ENCODE measurements at places on chromosomes 2 and 18.

- no peak overlapping the region for H3K27ac ChIP-seq
- no peak overlapping the region for H3K4me3 ChIP-seq
- H3K4me1 ChIP-seq, result no peaks in the 10 kb centered on the region
- H3K36me3 ChIP-seq, result peaks cover 21% of the 10 kb centered on the region
Observed at GRCh38 chr2:232543491-232543890, 4.0 kb downstream of the CHRNG start.

DNA sequence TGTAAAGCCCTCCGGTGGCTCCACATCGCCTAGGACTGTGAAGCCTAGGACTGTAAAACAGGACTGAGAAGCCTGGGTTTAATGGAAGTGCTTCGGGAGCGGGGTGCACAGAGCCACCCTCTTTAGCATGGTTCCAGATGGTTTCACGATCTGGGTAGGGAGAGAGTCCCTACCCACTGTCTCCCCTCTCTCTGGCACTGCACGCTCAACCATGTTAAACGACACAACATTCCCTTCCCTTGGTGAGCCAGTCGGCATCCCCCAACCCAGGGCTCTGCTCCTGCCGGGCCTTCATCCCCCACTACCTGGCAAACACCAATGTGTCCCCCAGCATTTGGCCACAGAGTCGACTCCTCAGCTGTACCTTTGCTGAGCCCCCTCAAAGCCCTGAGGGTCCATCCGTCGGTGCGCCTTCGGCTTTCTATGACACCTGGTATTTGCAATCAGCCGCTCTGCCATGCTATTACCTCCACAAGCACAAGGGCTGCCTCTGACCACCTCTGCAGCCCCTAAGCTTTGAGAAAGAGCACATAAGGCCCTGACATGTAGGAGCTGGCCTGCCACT, 1.1 kb downstream of the COPS9 start:
- peaks cover 39% of the 10 kb centered on the region for H3K36me3 ChIP-seq
- no peak overlapping the region for H3K27ac ChIP-seq
- no peaks in the 10 kb centered on the region for H3K4me1 ChIP-seq
- no peaks in the 10 kb centered on the region for H3K27me3 ChIP-seq

DNA sequence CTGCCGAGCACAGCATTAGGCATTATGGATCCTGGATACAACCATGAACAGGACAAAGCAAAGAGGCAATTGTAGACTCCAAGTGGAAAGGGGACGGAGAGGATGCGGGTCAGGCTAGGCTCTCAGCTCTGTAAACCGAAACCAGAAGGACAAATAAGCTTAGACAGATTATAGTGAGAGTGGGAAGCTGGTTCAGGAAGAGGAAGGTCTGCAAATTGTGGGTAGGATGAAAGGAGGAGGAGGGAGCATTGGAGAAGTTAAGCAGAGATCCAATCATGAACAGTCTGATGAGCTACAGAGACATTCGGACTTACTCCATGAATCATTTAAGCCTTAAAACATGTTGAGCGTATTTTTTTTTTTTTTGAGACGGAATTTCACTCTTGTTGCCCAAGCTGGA, 3.0 kb downstream of the MSH6 start:
- no peaks in the 10 kb centered on the region for H3K4me1 ChIP-seq
- no peak overlapping the region for H3K27ac ChIP-seq
- H3K27me3 ChIP-seq, result no peaks in the 10 kb centered on the region
- peak overlapping the region; percentile 92 for H3K4me3 ChIP-seq
- peaks cover 27% of the 10 kb centered on the region for H3K36me3 ChIP-seq

DNA sequence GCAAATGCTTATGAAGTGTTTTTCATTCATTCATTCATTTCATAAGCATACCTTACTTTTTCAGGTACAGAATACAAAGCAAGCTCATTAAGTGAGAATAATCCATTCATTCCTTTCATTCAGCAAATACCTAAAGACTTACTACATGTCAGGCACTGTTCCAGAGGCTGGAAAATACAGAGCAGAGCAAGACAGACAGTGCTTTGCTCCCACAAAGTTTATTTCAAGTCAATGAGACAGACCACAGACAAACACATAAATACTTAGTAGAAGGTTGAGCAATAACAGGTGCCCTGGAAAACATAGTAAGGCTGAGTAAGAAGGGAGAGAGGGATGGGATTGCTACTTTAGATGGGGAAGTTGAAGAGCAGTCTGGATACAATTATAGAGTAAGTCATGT, 309.8 kb downstream of the C1D start:
- no peaks in the 10 kb centered on the region for H3K4me1 ChIP-seq
- no peak overlapping the region for H3K27ac ChIP-seq
- no peak for DNase-seq

- H3K4me1 ChIP-seq, result no peaks in the 10 kb centered on the region
- DNase-seq, result no peak
- peaks cover 11% of the 10 kb centered on the region for H3K36me3 ChIP-seq
- no peak overlapping the region for H3K27ac ChIP-seq
- no peaks in the 10 kb centered on the region for H3K27me3 ChIP-seq
- no peak overlapping the region for H3K4me3 ChIP-seq
Observed at GRCh38 chr2:13654416-13654815, 937.7 kb downstream of the TRIB2 start.

DNA sequence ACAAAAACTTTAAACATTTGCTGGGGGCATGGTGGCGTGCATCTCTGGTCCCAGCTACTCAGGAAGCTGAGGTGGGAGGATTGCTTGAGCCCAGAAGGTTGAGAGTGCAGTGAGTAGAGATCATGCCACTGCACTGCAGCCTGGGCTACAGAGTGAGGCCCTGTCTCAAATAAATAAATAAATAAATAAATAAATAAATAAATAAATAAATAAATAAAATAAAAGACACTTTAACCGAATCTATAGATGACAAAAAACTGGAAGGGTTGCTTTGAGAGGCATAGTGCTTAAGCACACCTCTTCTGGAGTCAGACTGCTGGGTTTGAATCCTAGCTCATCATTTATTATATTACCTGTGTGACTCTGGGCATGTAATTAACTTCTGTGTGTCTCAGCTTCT, 21.2 kb upstream of the CHN1 start:
- H3K27ac ChIP-seq, result no peak overlapping the region
- no peak overlapping the region for H3K4me3 ChIP-seq
- H3K4me1 ChIP-seq, result no peaks in the 10 kb centered on the region
- H3K27me3 ChIP-seq, result no peaks in the 10 kb centered on the region
- DNase-seq, result no peak
- no peaks in the 10 kb centered on the region for H3K36me3 ChIP-seq

- peaks cover 9% of the 10 kb centered on the region for H3K36me3 ChIP-seq
- H3K4me1 ChIP-seq, result no peaks in the 10 kb centered on the region
- H3K4me3 ChIP-seq, result no peak overlapping the region
- no peaks in the 10 kb centered on the region for H3K27me3 ChIP-seq
- H3K27ac ChIP-seq, result no peak overlapping the region
- DNase-seq, result peak; percentile 61
Observed at GRCh38 chr2:219461047-219461514, 26.4 kb downstream of the SPEG start.

- no peaks in the 10 kb centered on the region for H3K27me3 ChIP-seq
- no peak overlapping the region for H3K4me3 ChIP-seq
- H3K36me3 ChIP-seq, result no peaks in the 10 kb centered on the region
- H3K27ac ChIP-seq, result no peak overlapping the region
- no peak for DNase-seq
- H3K4me1 ChIP-seq, result peaks cover 6% of the 10 kb centered on the region
Observed at GRCh38 chr18:76421685-76422078, 73.4 kb downstream of the ZNF516 start.

- H3K27ac ChIP-seq, result no peak overlapping the region
- H3K27me3 ChIP-seq, result no peaks in the 10 kb centered on the region
- DNase-seq, result no peak
- H3K4me1 ChIP-seq, result no peaks in the 10 kb centered on the region
Observed at GRCh38 chr2:69083235-69083748, 70.3 kb downstream of the ANTXR1 start.

GRCh38 chr2:70083344-70084156, 3.7 kb upstream of the PCBP1 start:
- no peak for DNase-seq
- no peak overlapping the region for H3K4me3 ChIP-seq
- H3K36me3 ChIP-seq, result peaks cover 61% of the 10 kb centered on the region
- peaks cover 3% of the 10 kb centered on the region for H3K4me1 ChIP-seq

DNA sequence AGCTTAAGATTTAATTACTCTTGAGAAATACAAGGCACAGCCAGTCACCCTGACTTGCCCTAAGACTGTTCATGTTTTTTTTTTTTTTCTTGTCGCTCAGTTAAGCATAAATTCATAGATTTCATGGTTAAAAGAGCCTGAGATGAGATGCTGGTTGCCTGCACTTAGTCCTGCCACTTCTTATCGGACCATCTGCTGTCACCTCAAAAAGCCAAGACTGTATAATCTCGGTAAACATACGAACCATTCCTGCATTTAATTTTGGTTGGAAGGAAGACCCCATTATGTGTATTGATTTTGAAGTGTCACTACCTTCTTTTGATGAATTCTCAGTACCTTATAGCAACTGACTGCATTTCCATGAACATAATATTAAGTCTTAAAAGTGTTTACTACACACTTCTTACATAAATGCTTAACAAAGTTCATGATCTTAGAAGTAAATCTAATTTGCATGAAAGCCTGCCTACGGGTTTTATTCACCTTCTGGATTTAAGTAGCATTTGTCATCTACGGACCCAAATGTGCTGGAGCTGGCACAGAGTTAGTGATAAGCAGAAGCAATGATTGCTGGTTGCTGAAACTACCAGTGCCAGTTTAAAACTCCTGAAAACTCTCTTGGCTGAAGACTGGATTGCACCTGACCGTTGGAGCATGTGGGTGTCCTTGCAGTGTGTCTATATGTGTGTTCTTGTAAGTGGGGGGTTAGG, 843.4 kb downstream of the TMEM182 start:
- peaks cover 7% of the 10 kb centered on the region for H3K36me3 ChIP-seq
- H3K27ac ChIP-seq, result no peak overlapping the region
- DNase-seq, result no peak
- no peaks in the 10 kb centered on the region for H3K4me1 ChIP-seq

DNA sequence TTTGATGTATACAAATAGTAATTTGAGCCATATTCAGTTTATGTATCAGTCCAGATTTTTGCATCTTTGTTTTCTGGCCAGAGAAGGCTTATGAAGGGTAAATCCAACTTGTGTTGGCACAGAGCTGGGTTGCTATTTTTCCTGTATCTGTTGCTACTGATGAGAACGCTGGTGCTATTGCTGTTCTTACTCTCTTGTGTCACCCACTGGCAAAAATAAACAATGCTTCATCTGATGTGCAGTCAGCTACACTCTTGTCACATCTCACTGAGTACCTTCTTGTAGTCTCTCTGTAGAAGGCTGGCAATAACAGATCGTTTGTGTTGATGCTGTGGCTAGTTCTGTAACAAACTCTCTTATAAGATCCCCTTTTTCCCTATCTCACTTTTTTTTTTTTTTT, 323.4 kb downstream of the CDH19 start:
- H3K4me1 ChIP-seq, result no peaks in the 10 kb centered on the region
- no peaks in the 10 kb centered on the region for H3K27me3 ChIP-seq
- H3K36me3 ChIP-seq, result peaks cover 13% of the 10 kb centered on the region
- no peak overlapping the region for H3K27ac ChIP-seq
- H3K4me3 ChIP-seq, result no peak overlapping the region

DNA sequence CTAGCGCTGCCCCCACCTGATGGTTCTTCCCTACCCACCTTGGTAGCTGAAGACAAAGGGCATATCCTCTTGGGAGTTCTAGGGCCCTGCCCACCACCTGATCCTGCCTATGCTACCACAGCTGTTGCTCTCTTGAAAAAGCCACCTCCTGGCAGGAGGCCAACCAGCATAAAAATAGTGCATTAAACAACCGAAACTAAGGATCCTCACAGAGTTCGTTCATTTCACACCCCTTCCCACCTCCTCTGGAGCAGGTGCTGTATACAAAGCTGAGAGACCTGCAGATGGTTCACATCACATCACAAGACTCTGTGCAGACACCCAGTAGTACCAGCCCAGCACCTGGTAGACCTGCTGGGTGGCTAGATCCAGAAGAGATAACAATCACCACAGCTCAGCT, 1348.0 kb upstream of the TMEFF2 start:
- DNase-seq, result no peak
- peaks cover 23% of the 10 kb centered on the region for H3K36me3 ChIP-seq
- no peak overlapping the region for H3K27ac ChIP-seq
- no peaks in the 10 kb centered on the region for H3K4me1 ChIP-seq

- no peak for DNase-seq
- no peak overlapping the region for H3K27ac ChIP-seq
- no peak overlapping the region for H3K4me3 ChIP-seq
- no peaks in the 10 kb centered on the region for H3K36me3 ChIP-seq
- no peaks in the 10 kb centered on the region for H3K4me1 ChIP-seq
Observed at GRCh38 chr2:206220997-206221396, 53.5 kb upstream of the ZDBF2 start.

DNA sequence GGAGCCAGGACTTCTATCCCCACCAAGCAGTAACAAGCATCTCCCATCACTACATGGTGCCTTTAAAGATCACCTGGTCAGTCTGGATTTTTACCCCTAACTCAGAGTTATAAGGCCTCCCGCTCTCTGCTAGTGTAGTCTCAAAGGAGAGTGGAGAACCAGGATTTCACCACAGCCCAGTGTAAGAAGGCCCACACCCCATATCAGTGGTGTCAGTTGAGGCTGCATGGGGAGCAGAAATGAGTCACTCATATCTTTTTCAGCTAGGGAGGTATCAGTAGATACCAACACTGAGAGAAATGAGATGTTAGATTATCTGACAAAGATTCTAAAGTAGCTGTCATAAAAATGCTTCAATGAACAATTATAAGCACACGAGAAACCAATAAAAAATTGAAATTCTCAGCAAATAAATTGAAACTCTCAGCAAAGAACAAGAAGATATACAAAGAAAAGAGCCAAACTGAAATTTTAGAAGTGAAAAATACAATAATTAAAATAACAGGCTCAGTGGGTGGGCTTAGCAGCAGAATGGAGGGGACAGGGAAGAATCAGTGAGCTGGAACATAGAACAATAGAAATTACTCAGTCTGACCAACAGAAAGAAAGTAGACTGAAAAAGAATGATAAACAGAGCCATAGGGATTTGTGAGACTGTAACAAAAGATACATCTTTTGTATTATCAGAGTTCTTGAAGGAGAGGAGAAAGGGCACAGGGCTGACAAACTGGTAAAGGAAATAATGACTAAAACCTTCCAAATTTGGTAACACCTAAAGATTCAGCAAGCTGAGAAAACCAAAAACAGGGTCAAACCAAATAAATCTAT, 257.7 kb downstream of the ANAPC1 start:
- no peaks in the 10 kb centered on the region for H3K27me3 ChIP-seq
- H3K4me1 ChIP-seq, result no peaks in the 10 kb centered on the region
- no peak overlapping the region for H3K27ac ChIP-seq
- DNase-seq, result no peak
- H3K36me3 ChIP-seq, result peaks cover 34% of the 10 kb centered on the region

DNA sequence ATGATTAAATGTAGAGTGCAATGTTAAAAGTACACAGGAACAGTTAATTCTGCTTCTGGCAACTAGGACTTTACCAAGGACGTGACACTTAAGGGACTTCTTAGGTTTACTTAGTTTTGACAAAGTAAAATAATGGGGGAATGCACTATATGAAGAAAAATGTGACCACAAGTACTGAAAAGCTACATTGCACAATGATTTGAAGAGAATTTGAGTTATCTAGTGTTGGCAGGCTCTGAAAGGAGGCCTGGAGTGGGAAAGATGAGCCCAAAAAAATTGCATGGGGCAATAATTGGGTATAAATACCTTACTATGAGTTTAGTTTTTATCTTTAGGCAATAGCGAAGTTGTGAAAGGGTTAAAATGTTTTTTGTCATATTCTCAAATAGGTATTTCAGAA, 173.7 kb downstream of the DOK6 start:
- no peak overlapping the region for H3K27ac ChIP-seq
- H3K4me1 ChIP-seq, result no peaks in the 10 kb centered on the region
- no peaks in the 10 kb centered on the region for H3K27me3 ChIP-seq
- H3K4me3 ChIP-seq, result no peak overlapping the region
- H3K36me3 ChIP-seq, result no peaks in the 10 kb centered on the region

GRCh38 chr2:113132414-113133021, 5.1 kb downstream of the IL1RN start:
- no peak for DNase-seq
- H3K27me3 ChIP-seq, result no peaks in the 10 kb centered on the region
- H3K27ac ChIP-seq, result no peak overlapping the region
- no peak overlapping the region for H3K4me3 ChIP-seq
- no peaks in the 10 kb centered on the region for H3K36me3 ChIP-seq
